ENCODE measurements at places on chromosomes 6 and 20.

DNA sequence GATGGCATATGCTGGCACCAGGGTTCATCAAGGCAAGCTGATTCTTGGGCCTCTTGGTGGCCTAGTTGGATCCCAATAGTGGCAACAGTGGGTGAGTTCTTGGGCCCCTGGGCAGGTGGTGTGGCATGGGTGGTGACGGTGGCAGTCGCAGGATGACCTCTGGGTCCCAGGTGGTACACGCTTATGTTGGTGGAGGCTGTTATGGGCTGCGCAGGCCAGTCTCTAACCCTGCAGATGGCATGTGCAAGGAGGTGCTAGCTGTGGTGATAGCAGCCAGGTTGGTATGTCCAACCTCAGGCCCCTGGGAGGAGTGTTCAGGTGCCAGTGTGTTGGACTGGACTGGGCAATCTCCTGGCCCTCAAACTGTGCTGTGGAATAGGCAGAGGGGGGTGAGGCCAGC, 46.2 kb downstream of the CYB5R4 start:
- DNase-seq: no peak

GRCh38 chr20:38181207-38181801, 16.2 kb upstream of the TGM2 start:
- DNase-seq: no peak

DNA sequence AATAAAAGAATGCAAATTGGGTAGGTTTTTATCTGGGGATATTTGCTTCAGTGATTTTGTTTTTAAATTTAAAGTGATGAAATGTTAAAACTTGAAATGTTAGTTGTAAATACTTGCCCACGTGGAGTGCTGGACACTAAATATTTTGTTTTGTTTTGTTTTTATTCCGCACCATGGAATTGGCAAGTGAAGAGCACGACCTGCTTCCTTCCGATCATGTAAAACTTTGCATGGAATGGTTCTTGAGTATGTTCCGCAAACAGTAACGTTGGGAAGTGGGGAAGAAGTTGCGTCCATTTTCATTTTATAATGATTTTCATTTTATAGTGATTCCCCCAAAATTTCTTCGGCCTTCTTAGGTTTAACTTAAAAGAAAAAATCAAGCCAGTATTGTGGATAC, 765 bp downstream of the IRAK1BP1 start:
- no peak for DNase-seq

- DNase-seq: no peak
Measured at GRCh38 chr6:31842053-31842452, 14.5 kb downstream of the HSPA1B start.

GRCh38 chr6:113529196-113529595, 327.9 kb upstream of the MARCKS start:
- DNase-seq: no peak

- no peak for DNase-seq
Measured at GRCh38 chr6:133965817-133966360, 12.9 kb downstream of the TBPL1 start.

DNA sequence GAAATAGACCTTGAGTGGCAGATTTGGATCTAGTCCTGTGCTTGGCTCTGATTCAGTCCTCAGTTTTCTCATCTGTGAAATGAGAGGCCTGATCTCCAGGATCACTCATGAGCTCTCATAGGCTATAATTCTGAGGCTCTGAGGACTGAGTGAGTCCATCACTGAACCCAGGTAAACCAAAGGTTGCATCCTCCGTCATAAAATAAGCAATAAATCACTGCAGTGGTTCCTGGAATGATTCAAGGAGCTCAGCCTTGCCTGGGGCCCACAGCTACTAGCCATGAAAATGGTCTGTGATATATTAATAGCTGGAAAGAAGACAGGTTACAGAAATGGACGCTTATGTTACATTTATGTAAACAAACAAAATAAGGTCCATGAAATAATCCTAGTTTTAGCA, 124.8 kb downstream of the MAP3K7 start:
- DNase-seq: no peak

- no peak for DNase-seq
Measured at GRCh38 chr20:44056010-44056698, 130.8 kb downstream of the JPH2 start.

DNA sequence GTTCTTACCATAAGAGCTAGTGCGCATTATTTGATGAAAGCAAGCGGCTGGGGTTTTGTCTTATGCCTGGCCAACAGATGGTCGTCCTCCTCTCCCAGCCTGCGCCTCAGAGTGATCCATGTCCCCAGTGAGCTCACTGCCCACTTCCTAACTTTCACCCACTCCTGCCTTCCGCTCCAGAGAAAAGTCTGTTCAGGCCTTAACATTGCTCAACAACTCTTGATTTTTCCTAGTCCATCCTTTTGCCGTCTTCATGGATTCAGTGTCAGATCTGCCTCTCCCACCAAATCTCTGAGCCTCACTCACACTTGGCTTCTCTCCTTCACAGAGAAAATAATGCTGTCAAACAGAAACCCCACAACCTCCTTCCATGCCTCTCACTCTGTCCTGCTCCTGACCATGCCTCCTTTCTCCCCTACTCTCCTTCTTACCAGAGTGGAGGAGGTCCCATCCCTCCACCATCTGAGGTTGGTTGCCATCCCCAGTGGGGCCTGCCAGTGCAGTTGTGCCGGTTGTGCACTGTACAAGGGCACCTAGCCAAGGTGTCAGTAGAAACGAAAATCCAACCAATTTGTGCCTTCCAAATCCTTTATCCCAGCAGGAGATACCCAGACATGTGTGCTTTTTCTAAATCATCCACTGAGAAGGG, 58.9 kb upstream of the SRSF6 start:
- DNase-seq: no peak

DNA sequence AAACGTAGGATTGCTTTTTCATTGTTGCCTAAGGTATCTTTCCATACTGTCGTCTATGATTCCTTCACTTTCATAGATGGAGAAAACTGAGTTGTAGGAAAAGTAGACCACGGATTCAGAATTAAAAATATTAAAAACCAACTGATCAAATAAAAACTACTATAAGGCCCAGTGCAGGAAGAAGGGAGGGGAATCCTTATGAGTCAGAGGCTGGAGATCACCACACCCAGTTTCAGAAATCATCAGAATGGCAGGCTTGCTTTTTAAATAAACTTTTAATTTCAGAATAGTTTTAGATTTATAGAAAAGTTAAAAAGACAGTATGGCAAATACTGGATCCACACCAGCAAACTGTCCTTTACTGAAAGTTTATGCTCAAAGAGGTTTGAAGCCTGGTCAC, 32.0 kb upstream of the POPDC3 start:
- DNase-seq: no peak

All from stimulated activated CD8-positive, alpha-beta memory T cell treated with anti-CD3 and anti-CD28 coated beads, Interleukin-4, amount 100 ng/mL, for 24 hours (primary cell).